Activated T-helper 2 cell treated with anti-CD3 and anti-CD28 coated beads, Interferon-gamma antibody, Interleukin-2, Interleukin-4, amounts not matched to agents 10 μg/mL and 5 μg/mL and 100 μg/mL, durations not matched to agents 14 hours and 24 hours and 36 hours (primary cell): ENCODE measurements at places on chromosomes 16 and 17. TPM values are rescaled to one million over a fixed set of nuclear protein-coding genes. Genes with fewer than 3 reads are reported as not detected.

DNA sequence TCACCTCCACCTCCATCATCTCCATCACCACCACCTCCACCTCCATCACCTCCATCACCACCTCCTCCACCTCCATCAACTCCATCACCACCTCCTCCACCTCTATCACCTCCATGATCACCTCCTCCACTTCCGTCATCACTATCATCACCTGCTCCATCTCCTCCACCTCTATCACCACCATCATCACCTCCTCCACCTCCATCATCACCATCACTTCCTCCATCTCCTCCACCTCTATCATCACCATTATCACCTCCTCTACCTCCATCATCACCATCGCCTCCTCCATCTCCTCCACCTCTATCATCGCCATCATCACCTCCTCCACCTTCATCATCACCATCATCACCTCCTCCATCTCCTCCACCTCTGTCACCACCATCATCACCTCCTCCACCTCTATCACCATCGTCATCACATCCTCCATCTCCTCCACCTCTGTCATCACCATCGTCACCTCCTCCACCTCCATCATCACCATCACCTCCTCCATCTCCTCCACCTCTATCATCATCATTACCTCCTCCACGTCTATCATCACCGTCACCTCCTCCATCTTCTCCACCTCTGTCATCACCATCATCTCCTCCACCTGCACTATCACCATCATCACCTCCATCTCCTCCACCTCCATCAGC is 27.0 kb downstream of the ADGRG5 start:
- H3K4me1 ChIP-seq = peaks cover 6% of the 10 kb centered on the region
- DNase-seq = no peak
- H3K27me3 ChIP-seq = peaks cover 4% of the 10 kb centered on the region
- no peak overlapping the region for H3K4me3 ChIP-seq
- H3K27ac ChIP-seq = no peak overlapping the region

GRCh38 chr16:61182391-61182790 is 853.8 kb downstream of the CDH8 start:
- H3K4me3 ChIP-seq = no peak overlapping the region
- no peak for DNase-seq
- H3K27me3 ChIP-seq = no peaks in the 10 kb centered on the region
- H3K4me1 ChIP-seq = no peaks in the 10 kb centered on the region
- no peak overlapping the region for H3K27ac ChIP-seq

DNA sequence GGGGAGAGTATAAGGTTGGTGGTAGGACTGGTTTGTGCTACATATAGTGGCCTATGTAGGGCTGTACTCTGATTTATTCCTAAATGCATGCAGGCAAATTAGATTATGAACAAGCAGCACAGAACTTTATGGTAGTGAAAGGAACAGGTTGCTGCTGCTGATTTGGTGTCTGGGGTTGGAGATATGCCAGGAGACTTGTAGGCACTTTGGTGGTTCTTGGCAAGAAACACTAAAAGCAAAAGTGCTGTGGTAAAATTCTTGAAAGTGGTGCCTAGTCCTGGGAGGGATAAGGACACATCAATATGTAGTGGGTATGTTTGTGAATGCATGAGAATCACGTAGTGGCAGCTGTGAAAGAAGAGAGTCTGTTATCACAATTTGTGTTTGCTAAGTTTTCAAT is 2126.0 kb downstream of the TP53TG3F start:
- H3K4me3 ChIP-seq = no peak overlapping the region
- DNase-seq = no peak
- H3K4me1 ChIP-seq = no peaks in the 10 kb centered on the region
- no peaks in the 10 kb centered on the region for H3K36me3 ChIP-seq
- no peak overlapping the region for H3K27ac ChIP-seq

DNA sequence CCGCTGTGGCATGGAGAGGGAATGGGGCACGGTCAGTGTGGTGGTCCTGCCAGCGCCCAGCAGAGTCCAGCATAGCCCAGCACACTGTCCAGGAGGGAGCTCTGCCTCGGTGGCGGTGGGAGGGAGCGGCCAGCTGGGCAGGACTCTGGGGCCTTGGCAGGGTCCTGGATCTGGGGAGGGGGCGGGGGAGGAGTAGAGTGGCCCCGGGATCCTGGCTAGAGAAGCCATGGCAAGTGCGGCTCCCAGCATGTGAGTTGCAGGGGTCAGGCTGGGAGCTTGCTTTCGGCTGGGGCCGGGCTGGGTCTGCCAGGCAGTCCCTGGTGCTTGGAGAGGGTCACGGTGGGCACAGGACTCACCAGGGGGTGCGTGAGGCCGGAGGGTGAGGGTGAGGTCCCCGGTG is 3.9 kb downstream of the GNPTG start:
- H3K27ac ChIP-seq = no peak overlapping the region
- H3K4me1 ChIP-seq = peaks cover 11% of the 10 kb centered on the region
- no peaks in the 10 kb centered on the region for H3K27me3 ChIP-seq
- peaks cover 3% of the 10 kb centered on the region for H3K36me3 ChIP-seq
- no peak for DNase-seq

DNA sequence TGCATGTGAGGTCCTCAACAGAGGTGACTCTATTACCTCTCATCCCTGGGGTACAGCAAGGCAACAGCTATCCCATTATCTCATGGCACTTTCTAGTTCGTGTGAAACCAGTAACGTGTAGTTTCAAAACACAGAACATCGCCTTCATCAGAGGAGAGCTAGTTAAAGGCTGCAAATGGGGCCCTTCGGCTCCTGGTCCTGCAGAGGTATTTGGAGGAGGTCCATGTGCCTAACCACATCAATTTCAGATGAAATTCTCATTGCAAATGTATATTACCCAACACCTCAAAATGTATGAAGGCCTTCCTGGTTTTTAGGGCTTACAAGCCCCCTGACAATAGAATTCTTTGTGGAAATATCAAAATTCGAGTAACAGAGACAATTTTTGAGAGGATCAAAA is 95.7 kb upstream of the PSMD7 start:
- H3K4me3 ChIP-seq = no peak overlapping the region
- H3K36me3 ChIP-seq = no peaks in the 10 kb centered on the region
- H3K4me1 ChIP-seq = no peaks in the 10 kb centered on the region
- no peaks in the 10 kb centered on the region for H3K27me3 ChIP-seq

- no peak overlapping the region for H3K4me3 ChIP-seq
- no peaks in the 10 kb centered on the region for H3K4me1 ChIP-seq
- no peak for DNase-seq
- no peak overlapping the region for H3K27ac ChIP-seq
These were observed 41.9 kb upstream of the CHMP6 start for GRCh38 chr17:80949451-80950421.

GRCh38 chr17:34527136-34527907 is 52.1 kb upstream of the TMEM132E start:
- H3K4me1 ChIP-seq = no peaks in the 10 kb centered on the region
- H3K27me3 ChIP-seq = peaks cover 21% of the 10 kb centered on the region
- H3K4me3 ChIP-seq = no peak overlapping the region
- no peak overlapping the region for H3K27ac ChIP-seq

- H3K27me3 ChIP-seq = peaks cover 21% of the 10 kb centered on the region
- peaks cover 3% of the 10 kb centered on the region for H3K4me1 ChIP-seq
- H3K4me3 ChIP-seq = no peak overlapping the region
- H3K36me3 ChIP-seq = no peaks in the 10 kb centered on the region
- DNase-seq = no peak
- H3K27ac ChIP-seq = no peak overlapping the region
These were observed 31.1 kb upstream of the ZFP90 start for GRCh38 chr16:68508013-68508412.

GRCh38 chr16:50653633-50654519 is 27.2 kb downstream of the SNX20 start:
- DNase-seq = no peak
- H3K36me3 ChIP-seq = no peaks in the 10 kb centered on the region
- H3K27me3 ChIP-seq = no peaks in the 10 kb centered on the region
- H3K4me3 ChIP-seq = no peak overlapping the region
- no peaks in the 10 kb centered on the region for H3K4me1 ChIP-seq

GRCh38 chr16:70714581-70715054 is 28.8 kb upstream of the MTSS2 start:
- H3K36me3 ChIP-seq = peaks cover 1% of the 10 kb centered on the region
- DNase-seq = no peak
- H3K4me1 ChIP-seq = no peaks in the 10 kb centered on the region
- no peak overlapping the region for H3K4me3 ChIP-seq

GRCh38 chr17:19299214-19299747 is 62.1 kb downstream of the EPN2 start:
- DNase-seq = no peak
- H3K27me3 ChIP-seq = peaks cover 5% of the 10 kb centered on the region
- H3K4me3 ChIP-seq = no peak overlapping the region
- no peak overlapping the region for H3K27ac ChIP-seq
- peaks cover 10% of the 10 kb centered on the region for H3K4me1 ChIP-seq
- H3K36me3 ChIP-seq = no peaks in the 10 kb centered on the region

DNA sequence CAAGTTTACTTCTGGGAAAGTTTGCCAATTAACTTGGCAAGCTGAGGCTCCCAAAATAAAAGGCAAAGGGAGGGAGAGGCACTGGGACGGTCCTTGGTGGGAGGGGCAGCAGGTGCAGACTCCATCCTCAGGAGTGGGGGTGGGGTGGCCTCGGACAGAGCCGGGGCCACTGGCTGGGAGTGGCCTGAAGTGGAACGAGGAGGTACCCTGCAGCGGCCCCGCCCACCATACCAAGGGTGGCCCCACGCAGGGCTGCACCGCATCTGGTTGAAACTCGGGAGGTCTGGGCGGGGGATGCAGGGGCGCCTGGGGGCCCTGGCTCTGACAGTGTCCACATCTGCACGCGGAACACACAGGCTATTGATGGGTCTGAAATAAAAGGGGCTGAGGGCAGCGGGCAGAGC is 42.4 kb upstream of the SLC38A10 start:
- no peak overlapping the region for H3K4me3 ChIP-seq
- peaks cover 17% of the 10 kb centered on the region for H3K27me3 ChIP-seq
- H3K27ac ChIP-seq = no peak overlapping the region
- no peaks in the 10 kb centered on the region for H3K4me1 ChIP-seq
- H3K36me3 ChIP-seq = no peaks in the 10 kb centered on the region
- no peak for DNase-seq

DNA sequence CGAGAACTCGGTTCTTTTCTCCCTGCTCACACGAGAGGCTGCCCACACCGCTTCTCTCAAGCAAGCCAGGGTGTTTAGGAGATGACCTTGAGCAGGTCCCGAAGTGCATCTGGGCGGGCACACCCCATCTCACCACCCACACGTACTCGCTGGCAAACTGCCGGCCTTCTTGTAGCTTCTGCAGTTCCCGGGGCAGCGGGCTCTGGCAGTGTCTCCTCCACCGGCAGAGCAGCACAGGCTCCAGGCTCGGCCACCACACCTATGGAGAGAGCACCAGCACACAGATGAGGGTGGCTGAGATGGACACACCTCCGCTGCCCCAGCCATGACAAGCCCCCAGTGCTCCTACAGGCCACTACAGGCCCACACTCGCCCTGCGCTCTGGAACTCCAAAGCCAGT is 23.5 kb downstream of the ZNF276 start:
- H3K4me1 ChIP-seq = peaks cover 3% of the 10 kb centered on the region
- no peak for DNase-seq
- H3K27me3 ChIP-seq = no peaks in the 10 kb centered on the region
- H3K4me3 ChIP-seq = no peak overlapping the region

- no peaks in the 10 kb centered on the region for H3K27me3 ChIP-seq
- DNase-seq = no peak
- H3K4me1 ChIP-seq = no peaks in the 10 kb centered on the region
- H3K36me3 ChIP-seq = no peaks in the 10 kb centered on the region
These were observed 159.5 kb downstream of the RBFOX1 start for GRCh38 chr16:7492122-7492521.

GRCh38 chr17:67414130-67414529 is 37.0 kb downstream of the PITPNC1 start:
- H3K4me1 ChIP-seq = peaks cover 2% of the 10 kb centered on the region
- H3K4me3 ChIP-seq = no peak overlapping the region
- no peaks in the 10 kb centered on the region for H3K27me3 ChIP-seq
- peaks cover 13% of the 10 kb centered on the region for H3K36me3 ChIP-seq
- DNase-seq = no peak
- H3K27ac ChIP-seq = no peak overlapping the region

DNA sequence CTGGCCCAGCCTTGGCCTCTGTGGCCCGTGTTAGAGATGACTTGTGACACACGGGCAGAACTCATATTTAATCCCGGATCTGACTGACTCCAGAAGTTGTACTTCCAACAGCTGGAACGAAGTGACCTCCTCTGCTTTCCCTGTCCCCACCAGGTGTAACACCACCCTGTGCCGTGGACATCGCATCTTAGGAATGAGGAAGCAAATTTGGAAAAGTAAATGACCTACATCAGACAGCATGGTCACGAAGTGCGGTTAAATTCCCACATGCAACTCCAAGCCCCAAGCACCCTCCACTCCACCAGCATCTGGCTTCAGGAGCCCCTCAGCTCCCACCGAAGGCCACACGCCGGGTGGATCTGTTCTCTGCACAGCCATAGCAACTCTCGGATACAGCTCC is 2.9 kb downstream of the TK1 start:
- peaks cover 33% of the 10 kb centered on the region for H3K4me1 ChIP-seq
- DNase-seq = no peak
- H3K4me3 ChIP-seq = no peak overlapping the region
- H3K27me3 ChIP-seq = no peaks in the 10 kb centered on the region
- H3K36me3 ChIP-seq = peaks cover 46% of the 10 kb centered on the region

- no peaks in the 10 kb centered on the region for H3K4me1 ChIP-seq
- no peaks in the 10 kb centered on the region for H3K36me3 ChIP-seq
- no peak overlapping the region for H3K4me3 ChIP-seq
- DNase-seq = no peak
These were observed 74.5 kb upstream of the HSBP1 start for GRCh38 chr16:83733301-83733700.

DNA sequence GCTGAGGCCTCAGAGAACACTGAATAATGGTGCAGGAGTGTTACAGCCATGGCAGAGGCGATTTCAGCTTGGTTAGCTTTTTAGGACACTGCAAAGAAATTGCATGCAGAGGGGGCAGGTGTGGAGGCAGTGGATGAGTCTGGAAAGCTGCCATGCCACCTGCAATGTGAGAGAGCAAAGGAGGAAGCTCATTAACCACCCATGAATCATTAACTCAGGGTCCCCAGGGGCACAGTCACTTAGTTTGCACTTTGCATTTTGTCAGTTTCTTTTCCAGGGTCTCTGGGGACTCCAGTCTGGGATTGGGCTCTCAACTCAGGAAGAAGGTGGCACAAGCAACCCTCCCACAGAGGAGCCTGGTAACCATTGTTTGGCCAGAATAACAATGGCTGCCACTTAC is 132.9 kb downstream of the USP31 start:
- no peaks in the 10 kb centered on the region for H3K4me1 ChIP-seq
- no peak overlapping the region for H3K27ac ChIP-seq
- H3K27me3 ChIP-seq = peaks cover 2% of the 10 kb centered on the region
- no peaks in the 10 kb centered on the region for H3K36me3 ChIP-seq
- no peak overlapping the region for H3K4me3 ChIP-seq
- no peak for DNase-seq

ASGR1 gene
- total RNA-seq = 1.7 and 1.8 TPM in 2 replicates

ABCC6 gene
- total RNA-seq = not detected in 2 replicates

GSDMA gene
- total RNA-seq = 0.11 and 0.53 TPM in 2 replicates

SYCE1L gene
- total RNA-seq = 5.4 and 6.2 TPM in 2 replicates

GLP2R gene
- total RNA-seq = not detected in 2 replicates

SDR42E2 gene
- 0.09 TPM in 1 of 2 replicates, not detected in the other for total RNA-seq

NDEL1 gene
- total RNA-seq = 66.6 and 66.9 TPM in 2 replicates

DBNDD1 gene
- 0.43 and 0.69 TPM in 2 replicates for total RNA-seq

UTS2R gene
- total RNA-seq = 0.18 TPM in 1 of 2 replicates, not detected in the other
